ENCODE measurements at places on chromosomes 2 and 18.

- DNase-seq, result peak; percentile 75
Observed at GRCh38 chr2:37585982-37586621, 85.3 kb downstream of the CDC42EP3 start.

DNA sequence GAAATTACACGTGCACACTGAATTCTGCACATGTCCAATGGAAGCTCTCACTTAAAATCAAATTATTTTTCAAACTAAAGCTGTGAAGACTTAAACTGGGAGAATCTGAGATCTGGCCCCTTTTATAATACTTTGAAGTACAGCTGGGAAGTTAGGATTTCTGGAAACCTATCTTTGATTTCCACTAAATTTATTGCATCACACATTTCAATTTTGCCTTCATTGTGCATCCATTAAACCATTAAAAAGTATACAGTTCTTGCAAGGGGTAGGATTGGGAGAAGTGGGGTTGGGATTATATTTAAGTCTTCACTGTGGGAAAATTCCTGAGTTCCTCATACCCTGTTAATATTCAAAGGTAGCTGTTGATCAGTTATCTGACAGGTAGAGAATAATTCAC is 1229.6 kb upstream of the ZEB2 start:
- DNase-seq, result no peak

DNA sequence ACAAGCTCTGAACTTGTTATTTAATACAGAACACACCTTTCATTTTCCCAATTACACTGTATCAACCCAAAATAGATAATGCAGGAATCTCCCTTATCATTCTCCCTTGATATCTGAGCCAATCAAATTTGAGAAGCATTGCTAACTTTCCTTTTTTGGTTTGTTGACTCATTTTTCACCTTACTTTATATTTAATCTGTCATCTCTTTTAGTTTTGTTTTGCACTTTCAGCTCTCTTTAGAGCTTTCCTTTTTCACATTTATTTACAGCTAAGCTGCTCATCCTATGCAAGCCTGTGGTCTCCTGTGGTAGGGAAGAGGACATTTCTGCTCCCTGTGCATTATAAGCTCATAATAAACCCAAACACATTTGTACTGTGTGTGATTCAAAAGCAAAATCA is 50.1 kb downstream of the ITGAV start:
- DNase-seq, result no peak

DNA sequence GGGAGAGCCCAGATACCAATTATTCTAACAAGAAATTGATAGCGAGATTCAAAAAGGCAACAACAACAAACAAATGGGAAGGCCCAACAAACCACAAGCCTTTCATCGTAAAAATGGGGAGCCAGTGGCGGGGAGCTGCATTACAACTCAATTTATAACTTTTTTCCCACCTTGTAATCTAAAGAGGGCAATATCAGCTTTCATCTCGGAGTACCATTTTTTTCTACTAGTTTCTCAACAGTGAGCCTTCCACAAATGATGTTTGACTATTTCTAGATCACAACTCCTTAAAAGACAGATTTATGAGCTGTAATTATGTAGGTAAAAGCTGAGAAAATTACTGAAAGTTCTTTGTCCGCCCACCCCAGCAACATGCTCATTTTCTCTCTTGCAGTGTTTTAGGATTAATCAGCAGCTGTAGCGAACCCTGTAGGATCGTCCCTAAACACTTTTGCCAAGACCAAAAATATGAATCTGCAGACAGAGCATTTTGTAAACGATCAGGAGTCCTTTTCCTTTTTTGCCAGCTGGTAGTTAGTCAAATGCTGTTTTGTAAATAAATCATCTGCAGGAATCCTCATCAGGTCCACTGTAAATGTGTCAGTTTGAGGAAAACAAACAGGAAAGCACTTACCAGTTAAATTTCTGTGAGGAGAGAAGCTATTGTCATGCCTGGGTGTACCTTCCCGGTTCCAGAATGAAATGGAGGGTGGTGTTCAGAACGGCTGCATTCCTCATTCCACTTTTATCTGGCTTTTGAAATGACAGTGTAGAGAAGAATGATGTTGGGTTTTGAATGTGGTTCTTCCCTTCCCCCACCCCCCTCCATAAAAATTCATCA is 53.2 kb downstream of the EEF1B2 start:
- no peak for DNase-seq

DNA sequence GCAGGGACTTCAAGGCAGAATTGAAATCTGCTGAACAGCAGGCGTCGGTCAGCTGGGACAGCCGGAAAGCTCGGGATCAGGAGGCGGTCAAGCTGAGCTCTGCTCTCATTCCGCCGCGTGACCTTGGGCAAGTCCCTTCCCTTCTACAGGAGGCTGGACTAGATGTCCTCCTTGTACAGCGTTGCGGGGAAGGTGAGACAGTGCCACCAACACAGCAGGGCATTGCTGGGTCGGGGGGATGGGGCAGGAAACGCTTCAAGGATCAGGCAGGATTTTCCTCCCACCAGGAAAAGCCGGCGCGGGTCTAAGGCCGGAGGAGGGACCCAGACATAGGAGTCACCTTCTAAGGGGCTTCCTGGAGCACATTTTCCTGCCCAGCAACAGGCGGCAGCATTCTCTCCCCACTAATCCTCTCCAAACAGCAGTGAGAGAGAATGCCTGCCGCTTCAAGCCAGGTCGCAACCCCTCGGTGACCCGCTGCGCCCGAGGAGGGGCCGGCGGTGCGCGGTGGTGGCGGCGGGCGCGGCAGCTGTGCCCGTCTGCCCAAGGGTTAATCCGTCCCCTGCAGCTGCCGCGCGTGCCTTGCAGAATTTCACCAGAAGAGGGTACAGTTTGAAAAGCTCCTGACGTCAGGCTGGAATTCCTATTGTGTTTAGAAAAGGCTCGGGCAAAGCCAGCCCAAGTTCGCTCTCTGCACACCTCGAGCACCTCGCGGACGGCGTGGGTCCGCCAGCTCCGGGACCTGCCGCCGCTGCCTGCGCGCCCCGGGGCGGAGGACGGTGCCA is at the start of gene KCNF1:
Gene KCNF1 (plus strand): TSS at position 644 of the 785 bp plus-strand sequence. CDS start 493 bp downstream, outside the sequence.
- no peak for DNase-seq

DNA sequence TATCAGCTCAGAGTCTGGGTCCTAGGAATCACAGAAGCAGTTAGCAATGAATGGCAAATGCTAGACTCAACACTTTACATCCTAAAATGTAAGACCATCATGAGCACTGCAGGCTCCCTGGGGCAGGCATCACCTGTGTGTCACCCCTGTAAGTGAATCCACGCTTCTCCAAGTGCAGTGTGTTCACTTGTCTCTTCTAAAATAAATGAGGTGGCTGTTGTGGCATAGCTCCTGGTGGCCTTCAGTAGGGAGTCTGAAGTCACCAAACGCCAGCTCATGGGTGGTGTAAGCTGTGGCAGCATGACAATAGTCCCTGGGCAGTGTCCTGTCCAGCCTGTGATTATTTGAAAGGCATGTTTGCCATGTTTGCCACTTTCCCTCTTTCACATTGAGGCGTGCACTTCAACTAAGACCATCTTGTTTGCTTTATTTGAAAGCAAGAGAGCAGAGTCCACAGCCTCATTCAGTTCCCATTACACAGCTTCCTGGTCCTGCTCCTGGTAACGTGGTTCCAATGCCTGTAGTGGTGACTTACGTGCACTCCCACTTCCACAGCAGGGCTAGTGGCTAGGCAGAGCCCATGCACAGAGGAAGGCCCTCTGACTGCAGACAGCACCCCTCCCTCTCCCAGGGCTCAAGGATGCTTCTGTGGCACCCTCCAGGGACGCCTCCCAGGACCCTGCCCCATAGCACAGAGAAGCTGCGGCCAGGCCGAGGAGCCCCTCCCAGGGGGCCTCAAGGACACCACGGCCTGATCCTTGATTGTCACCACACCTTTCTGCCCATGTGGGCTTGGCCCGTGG is 24.3 kb downstream of the COA5 start:
- no peak for DNase-seq
